ENCODE measurements at places on chromosomes 7 and 10.
A peak's percentile ranks its signal among the peaks of the same experiment; 100 is the strongest.

GRCh38 chr10:12198156-12198555 lies 2.2 kb downstream of the CDC123 start:
- no peak for DNase-seq

GRCh38 chr7:45087301-45088145 lies 1.2 kb downstream of the NACAD start:
- DNase-seq = no peak

DNA sequence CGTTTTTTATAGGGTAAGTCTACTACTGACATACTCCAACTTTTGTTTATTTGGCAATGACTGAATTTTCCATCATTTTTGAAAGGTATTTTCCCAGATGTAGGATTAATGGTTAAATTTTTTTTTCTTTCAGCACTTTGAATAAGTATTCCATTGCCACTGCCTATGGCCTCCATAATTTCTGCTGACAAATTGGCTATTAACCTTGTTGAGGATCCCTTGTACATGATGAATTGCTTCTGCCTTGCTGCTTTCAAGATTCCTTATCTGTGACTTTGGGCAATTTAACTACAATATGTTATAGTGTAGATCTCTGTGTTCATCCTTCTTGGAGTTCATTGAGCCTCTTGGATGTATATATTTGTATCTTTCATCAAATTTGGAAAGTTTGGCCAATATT lies 21.6 kb upstream of the VWDE start:
- no peak for DNase-seq

DNA sequence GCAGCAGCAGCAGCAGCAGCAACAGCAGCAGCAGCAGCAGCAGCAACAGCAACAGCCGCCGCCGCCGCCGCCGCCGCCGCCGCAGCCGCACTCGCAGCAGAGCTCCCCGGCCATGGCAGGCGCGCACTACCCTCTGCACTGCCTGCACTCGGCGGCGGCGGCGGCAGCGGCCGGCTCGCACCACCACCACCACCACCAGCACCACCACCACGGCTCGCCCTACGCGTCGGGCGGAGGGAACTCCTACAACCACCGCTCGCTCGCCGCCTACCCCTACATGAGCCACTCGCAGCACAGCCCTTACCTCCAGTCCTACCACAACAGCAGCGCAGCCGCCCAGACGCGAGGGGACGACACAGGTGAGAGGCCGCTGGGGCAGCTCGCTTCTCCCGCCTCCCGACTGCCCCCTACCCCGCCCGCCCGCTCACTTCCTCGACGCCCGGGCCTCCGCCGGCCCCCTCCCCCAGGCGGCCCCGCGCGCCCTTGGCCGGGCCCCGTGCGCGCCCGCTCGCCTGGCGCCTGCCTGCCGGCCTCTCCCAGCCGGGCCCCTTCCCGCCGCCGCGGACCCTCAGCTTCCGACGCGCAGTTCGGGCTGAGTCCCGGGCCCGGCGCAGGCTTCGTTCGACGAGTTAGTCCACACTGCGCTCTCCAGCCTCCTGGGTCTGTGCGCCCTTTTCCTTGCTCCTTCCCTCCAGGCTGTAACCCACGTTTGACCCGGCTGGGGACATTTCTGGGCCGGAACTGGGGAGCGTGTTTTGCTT lies 882 bp downstream of the DLX6 start:
- DNase-seq = peak; percentile 31

DNA sequence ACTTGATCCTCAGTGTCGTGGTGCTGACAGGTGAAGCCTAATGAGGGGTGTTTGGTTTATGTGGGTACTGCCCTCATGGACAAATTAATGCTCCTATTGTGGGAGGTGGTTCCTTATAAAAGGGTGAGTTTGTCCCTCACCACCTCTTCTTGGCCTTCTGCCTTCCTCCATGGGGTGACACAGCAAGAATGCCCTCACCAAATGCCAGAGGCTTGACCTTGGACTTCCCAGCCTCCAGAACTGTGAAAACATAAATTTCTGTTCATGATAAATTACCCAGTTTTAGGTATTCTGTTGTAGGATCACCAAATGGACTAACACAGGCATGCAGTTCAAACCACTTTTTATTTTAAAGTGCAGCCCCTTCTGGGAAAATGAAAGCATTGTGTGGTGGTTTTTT lies 39.4 kb downstream of the BAMBI start:
- DNase-seq = no peak

- DNase-seq = peak; percentile 56
Measured at GRCh38 chr7:25860275-25861163, 291.5 kb upstream of the NFE2L3 start.

- DNase-seq = no peak
Measured at GRCh38 chr10:62056219-62056618, 154.7 kb downstream of the ARID5B start.

- DNase-seq = no peak
Measured at GRCh38 chr10:12823328-12823727, 178.2 kb downstream of the CCDC3 start.

- no peak for DNase-seq
Measured at GRCh38 chr10:116121640-116122525, 151.1 kb downstream of the GFRA1 start.

Measured in AG10803 (cell line).